ENCODE measurements at places on chromosomes 3 and 15. TPM values are rescaled to one million over a fixed set of nuclear protein-coding genes. Genes with fewer than 3 reads are reported as not detected.
A peak's percentile ranks its signal among the peaks of the same experiment; 100 is the strongest.

DNA sequence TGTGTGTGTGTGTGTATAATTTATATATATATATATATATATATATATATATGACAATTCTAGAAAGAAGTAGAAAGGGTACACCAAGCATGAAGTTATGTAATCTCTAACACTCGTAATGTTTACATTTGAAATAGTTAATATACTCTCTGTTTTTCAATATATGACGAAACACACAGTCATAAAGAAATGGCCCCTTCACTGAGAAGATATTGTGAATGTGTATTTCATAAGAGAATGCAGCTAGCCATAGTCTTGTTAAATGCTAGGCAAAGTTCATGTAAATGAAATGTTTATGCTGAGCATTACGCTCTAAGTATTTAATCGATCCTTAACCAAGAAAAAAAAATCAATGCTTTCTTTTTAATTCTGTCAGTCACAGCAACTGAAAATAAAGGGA is 154.7 kb upstream of the TSPAN3 start:
- DNase-seq, result no peak

GRCh38 chr3:14145670-14146380 is 21.0 kb downstream of the TMEM43 start:
- DNase-seq, result no peak

Gene ENTPD3
- total RNA-seq, result not detected

DNA sequence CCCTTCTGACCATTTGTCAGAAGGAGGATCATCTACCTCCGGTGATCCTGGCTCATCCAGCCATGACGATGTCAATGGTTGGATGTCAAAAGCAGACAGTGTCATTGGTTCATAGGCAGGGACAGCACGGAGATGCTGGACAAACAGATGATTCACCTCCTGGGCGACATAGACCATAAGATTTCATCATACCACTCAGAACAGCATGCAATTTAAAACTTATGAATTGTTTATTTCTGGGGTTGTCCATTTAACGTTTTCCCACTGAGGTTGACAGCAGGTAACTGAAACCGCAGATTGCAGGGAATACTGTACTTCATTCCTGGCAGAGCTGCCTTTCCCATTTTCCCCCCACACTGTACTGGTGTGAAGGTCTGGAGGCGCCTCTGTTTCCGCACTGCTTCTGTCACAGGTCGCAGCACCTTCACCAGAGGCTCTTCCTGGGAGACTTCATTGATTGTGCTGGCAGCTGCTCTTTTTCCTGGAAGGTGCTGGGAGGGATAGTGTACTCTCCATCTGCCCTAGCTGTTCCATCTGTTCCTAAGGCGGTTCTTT is 32.5 kb upstream of the TMOD3 start:
- DNase-seq, result no peak

DNA sequence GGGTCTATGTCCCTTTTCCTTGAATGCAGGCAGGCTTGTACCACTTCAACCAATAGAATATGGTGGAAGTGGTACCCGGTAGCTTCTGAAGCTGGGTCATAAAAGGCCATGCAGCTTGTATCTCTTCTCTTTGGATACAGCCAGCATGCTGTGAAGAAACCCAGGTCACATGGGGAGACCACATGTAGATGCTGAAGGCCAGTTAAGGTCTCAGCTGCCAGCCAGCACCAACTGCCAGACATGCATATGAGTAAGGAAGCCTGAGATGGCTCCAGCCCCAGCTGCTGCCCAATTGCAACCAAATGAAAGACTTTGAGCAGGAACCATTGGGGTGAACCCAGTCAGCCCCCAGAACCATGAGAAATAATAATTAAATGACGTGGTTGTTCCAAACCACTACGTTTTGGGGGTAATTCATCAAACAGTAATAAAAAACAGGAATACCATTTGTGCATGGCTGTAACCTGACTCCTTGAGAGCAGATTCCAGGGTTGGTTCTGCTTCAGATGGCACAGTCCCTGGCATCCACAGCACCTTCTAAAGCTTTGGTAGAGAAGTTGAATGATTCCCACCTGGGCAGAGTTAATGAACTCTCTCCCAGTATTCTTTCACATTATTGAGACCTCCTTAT is 3.8 kb downstream of the RBP2 start:
- DNase-seq, result peak; percentile 29

DNA sequence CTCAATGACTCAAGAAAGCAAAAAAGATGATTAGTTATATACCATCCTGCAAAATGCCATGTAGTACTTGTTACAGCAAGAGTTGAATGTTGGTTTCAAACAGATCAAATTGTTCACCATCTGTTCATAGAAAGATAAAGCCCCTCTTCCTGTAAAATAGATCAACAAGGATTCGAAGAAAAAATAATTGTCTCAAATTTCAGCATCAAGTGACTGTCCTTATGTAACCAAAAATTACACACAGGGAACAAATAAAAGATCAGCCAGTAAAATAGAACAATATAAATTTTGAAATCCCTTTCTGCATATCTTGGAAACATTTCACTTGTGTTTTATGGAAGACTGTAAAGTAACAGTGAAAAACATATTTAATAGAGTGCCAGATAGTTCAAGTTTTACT is 165.1 kb upstream of the STAC start:
- DNase-seq, result no peak

Data from MG63 (cell line).